ENCODE measurements at places on chromosomes 6 and 20. TPM values are rescaled to one million over a fixed set of nuclear protein-coding genes. Genes with fewer than 3 reads are reported as not detected.
A peak's percentile ranks its signal among the peaks of the same experiment; 100 is the strongest.

DNA sequence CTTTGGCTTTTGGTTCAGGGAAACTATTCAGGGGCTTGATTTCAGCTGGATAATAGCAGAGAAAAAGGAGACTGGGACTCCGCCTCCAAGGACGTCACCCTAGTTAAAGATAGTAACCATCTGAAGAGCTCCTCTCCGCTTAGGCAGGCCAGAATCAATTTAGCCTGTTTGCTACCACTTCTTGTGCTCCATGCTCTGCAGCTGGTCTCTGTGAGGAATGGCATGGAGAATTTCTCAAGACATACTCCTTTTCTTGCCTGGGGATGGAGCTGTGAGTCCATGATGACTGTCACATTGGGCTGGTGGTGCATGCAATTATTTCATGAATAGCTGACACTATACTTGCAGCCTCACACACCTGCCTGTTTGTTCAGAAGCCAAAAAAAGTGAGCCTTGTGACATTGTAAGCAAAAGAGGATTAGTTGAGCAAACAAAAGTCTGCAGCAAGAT is 61.4 kb downstream of the TXLNB start:
- no peak for DNase-seq

DNA sequence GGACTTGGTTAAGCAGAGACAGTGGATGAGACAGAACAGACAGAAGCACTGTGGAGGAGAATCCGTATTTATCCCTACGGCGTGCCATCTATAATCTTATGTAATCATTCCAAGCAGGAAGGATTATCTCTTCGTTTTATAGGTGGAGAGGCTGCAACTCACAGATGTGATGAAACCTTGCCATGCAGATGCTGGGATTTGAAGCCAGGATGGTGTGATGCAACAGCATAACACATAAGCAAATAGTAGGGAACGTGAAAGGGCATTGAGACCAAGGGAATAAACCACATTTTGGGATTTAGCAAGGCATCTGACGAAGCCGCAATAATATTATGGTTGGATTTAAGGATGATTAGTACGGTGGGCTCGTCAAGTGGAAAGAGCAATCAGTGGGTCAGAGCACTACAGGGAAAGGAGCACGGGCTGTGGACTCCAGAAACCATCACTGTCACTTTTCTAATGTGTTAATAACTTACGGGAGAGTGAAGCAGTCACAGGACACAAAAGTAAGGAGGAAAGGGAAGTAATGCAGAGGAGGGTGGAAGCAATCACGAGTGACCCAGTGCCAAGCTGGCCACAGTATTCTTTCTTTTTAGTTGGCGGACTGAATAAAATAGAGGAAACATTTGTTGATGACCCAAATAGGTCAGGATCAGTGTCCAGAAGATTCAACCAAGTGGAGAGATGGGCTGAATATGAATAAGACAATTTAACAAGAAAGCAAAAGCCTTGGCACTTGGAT is 119.6 kb upstream of the EDN1 start:
- DNase-seq = no peak

DNA sequence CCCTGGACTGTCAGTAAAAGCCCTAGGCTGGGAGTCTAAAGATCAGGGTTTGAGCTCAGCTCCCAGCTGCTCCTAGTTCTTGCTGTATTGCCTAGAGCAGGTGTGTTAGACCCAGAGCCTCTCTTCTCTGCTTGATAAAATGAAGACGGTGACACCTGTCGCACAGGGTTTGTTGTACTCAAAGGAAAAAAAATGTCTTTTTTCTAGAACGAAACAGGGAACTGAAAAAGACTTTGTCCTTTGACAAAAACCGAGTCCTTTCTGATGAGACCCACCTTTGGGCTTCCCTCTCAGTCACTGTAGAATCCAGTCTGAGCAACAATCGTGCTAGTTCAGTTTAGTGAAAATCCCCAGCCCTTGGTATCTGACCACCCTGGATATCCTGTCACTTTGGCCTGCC is 102.1 kb upstream of the LAMP5 start:
- no peak for DNase-seq

The TOX2 gene
- 0.38 TPM for total RNA-seq

The PROCR gene
- total RNA-seq = 1.2 TPM

The TENT5A gene
- total RNA-seq = 7.7 TPM

The DSP gene
- 0.64 TPM for total RNA-seq

GRCh38 chr6:157760589-157761330 is 62.3 kb upstream of the SNX9 start:
- DNase-seq = no peak

- DNase-seq = no peak
These were observed 17.8 kb upstream of the ASF1A start for GRCh38 chr6:118876198-118876597.

- DNase-seq = no peak
These were observed 72.7 kb downstream of the LY86 start for GRCh38 chr6:6661191-6661590.

- DNase-seq = no peak
These were observed 13.0 kb downstream of the FOXQ1 start for GRCh38 chr6:1324936-1325335.

The MED23 gene
- 64.5 TPM for total RNA-seq

DNA sequence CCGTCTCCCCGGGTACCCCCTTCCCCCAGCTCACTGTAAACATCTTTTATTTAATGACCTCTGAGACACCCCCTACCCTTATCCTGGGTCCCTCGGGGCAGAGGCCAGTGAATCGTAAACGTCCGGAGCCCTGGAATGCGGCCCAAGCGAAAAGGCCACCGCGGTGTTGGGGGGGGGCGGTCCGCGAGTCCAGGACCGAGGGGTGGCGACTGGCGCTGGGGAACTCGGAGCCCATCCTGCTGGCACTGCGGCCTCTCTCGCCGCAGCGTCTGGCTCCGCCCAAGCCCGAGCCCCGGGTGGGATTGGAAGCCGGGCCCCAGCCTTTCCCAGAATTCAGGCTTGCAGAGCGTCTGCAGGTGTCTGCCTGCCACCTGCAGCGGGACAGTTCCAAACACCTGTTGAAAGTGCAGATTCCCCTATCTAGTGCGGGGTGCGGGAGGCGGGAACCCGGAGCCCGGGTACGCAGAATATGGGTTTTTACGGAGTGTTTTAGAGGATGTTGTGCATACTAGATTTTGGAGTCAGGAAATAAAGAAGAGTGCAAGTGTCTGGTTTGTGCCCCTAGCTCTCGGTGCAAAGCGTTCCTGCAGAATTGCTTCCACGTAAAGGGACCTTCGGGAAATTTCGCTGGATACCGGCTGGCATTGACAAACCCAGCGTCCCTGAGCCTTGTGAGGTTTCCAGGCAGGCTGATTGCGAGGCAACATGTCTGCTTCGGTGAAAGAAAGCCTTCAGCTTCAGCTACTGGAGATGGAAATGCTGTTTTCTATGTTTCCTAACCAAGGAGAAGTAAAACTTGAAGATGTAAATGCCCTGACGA is 800 bp downstream of the RWDD2A start:
- no peak for DNase-seq

DNA sequence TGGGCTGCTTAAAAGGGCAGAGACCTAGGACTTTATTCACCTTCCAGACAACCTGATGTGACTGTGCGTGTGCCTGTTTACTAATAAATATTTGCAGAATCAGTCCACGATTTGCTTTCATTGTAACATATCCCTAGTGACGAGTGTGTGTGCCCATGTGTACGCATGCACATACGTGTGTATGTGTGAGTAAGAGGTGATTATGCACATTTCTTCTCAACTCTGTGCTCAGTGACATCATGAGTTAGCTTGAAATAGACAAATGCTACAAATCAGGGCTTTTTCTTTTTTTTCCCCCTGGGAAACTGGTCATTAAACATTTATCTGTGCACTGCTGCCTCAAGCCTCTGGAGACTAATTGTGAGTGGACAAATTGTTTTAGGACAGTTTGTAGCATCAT is 242.6 kb upstream of the SOX4 start:
- no peak for DNase-seq

DNA sequence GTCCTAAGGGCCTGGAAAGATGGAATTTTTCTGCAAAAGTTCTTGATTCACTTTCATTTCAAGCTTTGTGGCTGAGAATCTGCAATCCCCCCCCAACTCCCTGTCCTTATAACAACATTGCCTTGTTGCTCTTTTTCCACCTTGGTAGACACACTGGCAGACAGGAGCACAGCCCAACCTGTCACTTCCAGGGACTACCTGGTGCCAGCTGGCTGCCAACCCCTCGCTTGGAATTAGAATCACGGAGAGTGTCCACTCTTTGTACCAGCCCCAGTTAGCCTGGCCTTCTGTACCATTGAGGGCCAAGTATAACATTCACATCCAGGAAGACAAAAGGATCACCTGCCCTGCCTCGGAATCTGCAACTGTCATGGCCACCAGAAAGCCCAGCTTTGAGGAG is 74.7 kb downstream of the POPDC3 start:
- no peak for DNase-seq

GRCh38 chr6:29755295-29755871 is 32.1 kb downstream of the HLA-F start:
- no peak for DNase-seq

- DNase-seq = no peak
These were observed 119.4 kb downstream of the NCOA3 start for GRCh38 chr20:47620808-47621805.

- DNase-seq = no peak
These were observed 40.4 kb upstream of the ARFGEF2 start for GRCh38 chr20:48880981-48881657.

The MUCL3 gene
- total RNA-seq = not detected

DNA sequence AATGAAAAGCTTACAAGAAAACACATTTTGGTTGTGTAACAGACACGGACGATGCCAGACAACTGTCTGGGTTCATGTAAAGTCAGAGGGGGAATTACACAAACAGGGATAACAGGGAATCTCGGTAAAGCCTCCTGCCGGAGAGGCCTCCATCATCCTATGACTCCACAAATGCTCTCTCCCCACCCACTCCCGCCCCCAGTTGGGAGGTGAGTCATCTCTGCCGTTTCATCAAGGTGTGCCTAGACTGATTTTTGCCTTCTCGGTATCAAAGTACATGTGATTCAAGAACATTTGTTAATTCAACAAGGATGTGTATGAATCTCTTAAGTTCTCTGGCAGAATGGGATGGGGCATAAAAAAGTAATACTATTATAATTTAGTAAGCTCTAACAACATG is 304.9 kb upstream of the PRDM1 start:
- DNase-seq = peak; percentile 18

DNA sequence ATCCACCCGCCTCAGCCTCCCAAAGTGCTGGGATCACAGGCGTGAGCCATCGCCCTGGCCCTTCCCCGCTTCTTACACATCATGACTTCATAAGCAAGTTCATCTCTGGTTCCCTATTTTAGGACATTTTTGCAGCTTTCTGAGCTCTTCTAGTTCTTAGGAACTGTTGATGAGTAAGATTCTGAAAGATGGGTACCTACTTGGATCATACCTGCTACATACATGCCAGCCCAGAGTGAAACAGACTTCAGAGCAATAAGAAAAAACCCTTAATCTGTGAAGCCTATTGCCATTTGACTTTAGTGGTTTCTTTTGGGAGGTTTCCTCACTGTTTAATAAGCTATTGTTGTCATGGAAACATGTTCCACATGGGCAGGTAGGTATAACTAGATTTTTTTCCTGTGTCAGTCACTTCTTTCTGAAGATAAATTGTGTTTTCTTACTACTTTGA is 27.9 kb upstream of the TMEM217 start:
- DNase-seq = no peak

The SLC35B3 gene
- total RNA-seq = 6.6 TPM

DNA sequence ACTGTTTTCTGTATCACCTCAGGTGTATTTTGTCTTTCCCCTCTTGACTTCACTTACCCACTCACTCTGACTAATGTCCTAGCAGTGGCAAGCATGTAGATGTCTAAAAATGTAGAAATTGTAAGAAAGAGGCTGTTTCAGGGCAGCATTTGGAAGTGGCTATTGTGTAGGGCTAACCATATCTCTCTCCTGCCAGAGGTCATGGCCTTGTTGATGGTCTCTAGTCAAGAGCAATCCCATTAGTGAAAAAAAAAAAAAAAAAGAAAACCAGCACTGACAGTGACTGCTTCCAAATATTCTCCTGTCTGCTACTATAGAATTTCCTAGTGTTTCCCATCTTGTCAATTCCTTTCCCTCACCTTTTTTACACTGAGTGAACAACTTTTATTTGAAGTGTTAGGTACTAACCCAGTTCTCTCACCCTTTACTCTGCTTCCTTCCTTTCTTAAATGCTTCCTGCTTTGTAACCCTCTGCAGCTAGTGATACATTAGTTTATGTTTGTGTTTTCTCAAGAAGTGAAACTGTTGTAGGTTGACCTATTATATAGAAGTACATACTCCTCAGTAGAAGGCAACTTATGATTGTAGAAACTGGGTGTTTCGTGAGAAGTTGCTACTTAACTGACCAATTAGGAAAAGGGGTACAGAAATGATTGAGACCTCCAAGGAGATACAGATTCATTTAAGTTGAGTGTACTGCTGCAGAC is 174.1 kb upstream of the PTPRK start:
- DNase-seq = no peak

GRCh38 chr6:147510929-147511590 is 2.6 kb downstream of the SAMD5 start:
- DNase-seq = no peak

The BPIFB2 gene
- total RNA-seq = not detected

DNA sequence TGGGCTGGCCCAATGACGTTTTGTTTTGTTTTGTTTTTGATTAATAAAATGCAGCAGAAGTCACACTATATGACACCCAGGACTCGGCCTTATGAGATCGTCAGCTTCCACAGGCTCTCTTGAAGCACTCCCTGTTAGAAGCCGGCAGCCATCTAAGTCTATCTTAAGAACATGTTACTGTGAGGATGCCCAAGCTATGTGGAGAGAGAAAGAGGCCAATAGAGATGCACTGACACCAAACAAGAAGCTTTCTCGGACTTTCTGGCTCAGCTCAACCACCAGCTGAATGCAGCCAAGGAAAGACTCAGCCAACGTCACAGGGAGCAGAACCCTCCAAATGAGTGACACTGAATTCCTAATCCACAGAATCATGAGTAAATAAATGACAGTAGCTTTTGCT is 14.0 kb downstream of the SGK1 start:
- DNase-seq = no peak

DNA sequence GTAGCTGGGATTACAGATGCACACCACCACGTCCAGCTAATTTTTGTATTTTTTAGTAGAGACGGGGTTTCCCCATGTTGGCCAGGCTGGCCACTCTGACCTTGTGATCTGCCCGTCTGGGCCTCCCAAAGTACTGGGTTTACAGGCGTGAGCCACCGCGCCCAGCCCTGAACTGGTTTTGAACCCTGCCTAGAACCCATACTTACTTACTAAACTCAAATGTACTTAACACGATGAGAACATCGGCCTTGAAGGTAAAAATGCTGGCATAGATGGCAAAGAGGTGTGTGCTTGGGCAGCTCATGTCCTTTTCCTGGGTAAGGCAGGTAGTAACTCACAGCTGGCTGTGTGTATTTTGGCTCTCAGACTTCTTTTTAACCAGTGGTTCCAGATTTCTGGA is 3.2 kb upstream of the ARMC12 start:
- DNase-seq = no peak

The EFCAB8 gene
- total RNA-seq = 1.2 TPM

The WTAP gene
- 124 TPM for total RNA-seq

GRCh38 chr6:75926293-75927168 is 145.9 kb downstream of the IMPG1 start:
- no peak for DNase-seq

The GNAS-AS1 gene
- 1.5 TPM for total RNA-seq

The CCDC167 gene
- 25.2 TPM for total RNA-seq

The ATP5F1E gene
- total RNA-seq = 64.2 TPM

The EHMT2 gene
- 80.7 TPM for total RNA-seq

GRCh38 chr6:56655996-56656395 is 13.3 kb upstream of the DST start:
- DNase-seq = no peak

GRCh38 chr20:60051911-60052310 is 93.7 kb downstream of the CDH26 start:
- DNase-seq = no peak

The LINC00237 gene
- total RNA-seq = not detected
